ENCODE measurements at places on chromosomes 2 and 18. TPM values are rescaled to one million over a fixed set of nuclear protein-coding genes. Genes with fewer than 3 reads are reported as not detected.

Gene RNPEPL1
- polyA plus RNA-seq, result 235 TPM

Gene NPPC
- polyA plus RNA-seq, result not detected

Gene EFEMP1
- 112 TPM for polyA plus RNA-seq

Gene RGPD3
- 0.20 TPM for polyA plus RNA-seq

Gene MALL
- polyA plus RNA-seq, result 41.5 TPM

Gene EPAS1
- 233 TPM for polyA plus RNA-seq

Gene TGFA
- polyA plus RNA-seq, result 3.8 TPM

Gene IL1RL2
- 1.0 TPM for polyA plus RNA-seq

Gene DCDC2C
- polyA plus RNA-seq, result not detected

Gene B3GNT7
- polyA plus RNA-seq, result 18.9 TPM

Gene AGXT
- 0.05 TPM for polyA plus RNA-seq

Gene CCDC141
- 2.1 TPM for polyA plus RNA-seq

Gene SERPINB2
- polyA plus RNA-seq, result 14.5 TPM

Gene TBR1
- polyA plus RNA-seq, result 0.01 TPM

Gene SLC11A1
- 206 TPM for polyA plus RNA-seq

Gene HJURP
- 0.84 TPM for polyA plus RNA-seq

Gene COL3A1
- 45.3 TPM for polyA plus RNA-seq

Gene LIMS4
- 0.54 TPM for polyA plus RNA-seq

Gene SCYGR7
- polyA plus RNA-seq, result not detected

Gene MRO
- 0.24 TPM for polyA plus RNA-seq
